ENCODE measurements at places on chromosomes 11 and 22. TPM values are rescaled to one million over a fixed set of nuclear protein-coding genes. Genes with fewer than 3 reads are reported as not detected.

Gene SMC1B
- polyA plus RNA-seq, result 0.04 TPM

Gene ARCN1
- 44.7 TPM for polyA plus RNA-seq

Gene IL17REL
- not detected for polyA plus RNA-seq

Gene OR51E2
- not detected for polyA plus RNA-seq

Gene UBQLN3
- polyA plus RNA-seq, result not detected

Gene CELF1
- polyA plus RNA-seq, result 24.7 TPM

All from esophagus (tissue), 2 donors.